ENCODE measurements at places on chromosomes 2 and 18.

DNA sequence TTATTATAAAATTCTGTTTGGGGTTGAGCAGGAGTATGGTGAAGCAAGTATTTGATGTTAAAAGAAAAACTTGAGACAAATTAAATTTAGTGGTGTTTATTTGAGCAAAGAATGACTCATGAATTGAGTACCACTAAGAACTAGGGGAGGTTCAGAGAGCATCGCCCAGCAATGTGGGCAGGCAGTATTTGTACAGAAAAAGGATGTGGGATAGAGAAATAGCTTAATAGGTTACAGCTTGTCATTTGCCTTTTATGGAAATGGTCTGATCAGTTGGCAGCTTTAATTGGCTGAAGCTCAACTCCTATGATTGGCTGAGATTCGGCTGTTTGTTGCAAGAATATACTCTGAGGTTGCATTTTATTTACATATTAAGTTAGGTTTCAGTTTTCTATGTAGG lies 68.2 kb downstream of the LRATD1 start:
- DNase-seq = no peak

DNA sequence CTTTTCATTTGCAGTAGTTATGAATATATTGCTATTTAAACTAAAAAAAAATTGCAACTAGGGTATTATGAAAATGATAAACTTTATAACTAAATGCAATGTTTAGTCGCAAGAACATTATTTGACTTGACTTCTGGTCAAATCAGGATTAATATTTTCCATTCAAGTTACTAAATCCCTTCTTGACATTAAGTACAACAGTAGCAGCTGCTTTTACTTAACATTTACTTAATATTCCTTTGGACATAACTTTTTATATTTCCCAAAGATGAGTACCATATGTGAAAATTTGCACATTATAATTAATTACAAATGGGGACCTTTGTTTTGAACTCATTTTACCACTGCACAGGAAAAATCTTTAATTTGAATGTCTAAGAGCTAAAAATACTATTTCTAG lies 74.0 kb downstream of the PMS1 start:
- no peak for DNase-seq

- no peak for DNase-seq
These were observed 1023.4 kb upstream of the LRRTM1 start for GRCh38 chr2:81327911-81328310.

GRCh38 chr2:204346906-204347305 lies 198.4 kb upstream of the PARD3B start:
- DNase-seq = no peak

GRCh38 chr18:66066191-66066590 lies 315.4 kb downstream of the CDH7 start:
- no peak for DNase-seq
